ENCODE measurements at places on chromosomes 7 and 10.

DNA sequence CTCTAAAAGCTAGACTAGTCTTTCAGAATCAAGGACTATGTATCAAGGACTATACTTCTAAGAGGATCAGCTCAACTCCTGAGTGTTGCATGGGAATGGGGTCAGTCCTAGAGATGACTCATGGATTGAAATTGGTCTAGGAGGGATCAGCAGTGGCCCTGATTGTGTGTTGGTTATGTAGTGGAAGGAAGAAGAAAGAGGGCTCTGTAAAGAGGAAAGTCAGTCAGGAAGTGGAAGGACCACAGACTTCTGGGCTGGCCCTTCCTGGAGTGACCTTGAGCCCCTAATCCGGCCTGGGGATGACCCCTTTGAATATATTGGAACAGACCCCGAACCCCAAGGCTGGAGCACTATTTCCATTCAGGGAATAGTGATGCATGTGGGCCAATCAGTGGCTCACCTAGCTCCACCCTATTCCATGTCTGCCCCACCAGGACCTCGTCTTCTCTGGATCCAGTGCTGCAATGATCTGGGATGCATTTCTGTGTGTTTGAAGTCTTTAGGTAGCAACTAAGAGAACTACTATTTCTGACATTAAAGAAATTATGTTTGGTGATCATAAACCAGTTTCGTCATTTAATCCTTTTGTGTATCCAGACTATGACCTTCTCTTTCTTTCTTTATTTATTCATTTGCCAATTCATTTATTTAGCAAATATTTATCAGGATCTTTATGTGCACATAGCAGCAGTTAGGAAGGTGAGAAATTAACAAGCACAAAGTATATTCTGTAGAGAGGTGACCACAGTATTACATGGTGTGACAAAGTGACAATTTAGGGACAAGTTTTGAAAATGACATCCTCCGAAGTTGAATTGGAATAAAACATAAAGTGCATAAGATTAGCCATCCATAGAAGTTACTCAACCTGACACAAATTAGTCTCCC is 48.6 kb upstream of the KIF5B start:
- DNase-seq, result no peak

- no peak for DNase-seq
These were observed 44.8 kb upstream of the SP8 start for GRCh38 chr7:20831451-20831850.

DNA sequence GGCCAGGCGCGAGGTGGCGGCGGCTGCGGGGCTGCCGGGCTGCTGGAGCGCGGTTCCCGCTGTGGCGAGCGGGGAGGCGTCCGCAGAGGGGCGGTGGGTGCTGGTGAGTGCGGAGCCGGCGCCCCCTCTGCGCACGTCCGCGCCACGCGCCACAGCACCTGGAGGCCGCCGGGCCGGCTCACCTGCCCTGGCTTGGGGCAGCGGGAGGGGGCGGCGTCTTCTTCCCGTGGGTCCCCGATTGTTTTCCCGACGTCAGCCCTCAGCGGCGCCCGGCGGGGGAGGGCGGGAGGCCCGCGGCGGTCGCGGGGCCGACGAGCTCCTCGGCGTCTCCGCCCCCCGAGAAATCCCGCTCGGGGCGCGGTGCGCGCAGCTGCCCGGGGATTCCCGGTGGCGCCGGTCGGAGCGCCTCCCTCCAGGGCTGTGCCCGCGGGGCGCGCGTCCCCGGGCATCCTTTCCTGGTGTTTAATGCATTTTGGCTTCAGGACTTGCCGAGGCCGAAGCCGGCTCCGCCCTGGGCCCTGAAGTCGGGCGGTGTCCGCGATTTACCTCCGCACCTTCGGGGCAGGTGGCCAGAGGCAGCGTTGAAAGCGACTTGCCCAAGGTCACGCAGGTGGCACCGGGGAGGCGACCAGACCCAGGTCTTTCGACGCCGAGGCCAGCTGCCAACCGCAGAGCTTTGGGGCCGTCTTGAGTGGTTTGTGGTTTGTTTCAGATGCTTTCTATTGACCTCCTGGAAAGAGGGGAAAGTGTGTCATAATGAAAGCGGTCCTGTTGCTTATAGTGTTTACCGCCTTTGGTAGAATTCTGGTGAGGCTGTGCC is 561 bp downstream of the PLEKHA1 start:
- DNase-seq, result no peak

GRCh38 chr7:75969182-75969581 is 25.2 kb downstream of the TMEM120A start:
- DNase-seq, result no peak

GRCh38 chr10:104380336-104380735 is 26.7 kb downstream of the CFAP58 start:
- no peak for DNase-seq
